Trophoblast cell (in vitro differentiated cells and primary cell): ENCODE measurements at places on chromosomes 5 and 9.

GRCh38 chr9:79928661-79929223 lies 357.0 kb downstream of the TLE4 start:
- DNase-seq: no peak

DNA sequence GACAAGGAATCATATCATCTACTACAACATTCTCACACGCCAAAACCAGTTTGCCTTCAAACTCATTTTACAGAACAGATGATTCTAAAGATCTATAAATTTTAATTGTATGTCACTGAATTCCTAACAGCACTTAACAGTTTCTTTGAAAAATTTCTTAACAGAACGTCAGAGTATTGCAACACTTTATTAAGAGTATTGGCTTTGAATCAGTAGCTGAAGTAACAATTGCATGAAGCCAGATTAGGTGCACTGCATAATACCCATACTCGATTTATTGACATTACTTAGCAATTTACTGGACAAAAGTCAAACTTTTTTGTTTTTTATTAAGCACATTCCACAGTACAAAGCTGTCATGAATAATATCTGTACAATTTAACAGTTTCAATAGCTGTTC lies 75.8 kb downstream of the SMIM23 start:
- DNase-seq: no peak

DNA sequence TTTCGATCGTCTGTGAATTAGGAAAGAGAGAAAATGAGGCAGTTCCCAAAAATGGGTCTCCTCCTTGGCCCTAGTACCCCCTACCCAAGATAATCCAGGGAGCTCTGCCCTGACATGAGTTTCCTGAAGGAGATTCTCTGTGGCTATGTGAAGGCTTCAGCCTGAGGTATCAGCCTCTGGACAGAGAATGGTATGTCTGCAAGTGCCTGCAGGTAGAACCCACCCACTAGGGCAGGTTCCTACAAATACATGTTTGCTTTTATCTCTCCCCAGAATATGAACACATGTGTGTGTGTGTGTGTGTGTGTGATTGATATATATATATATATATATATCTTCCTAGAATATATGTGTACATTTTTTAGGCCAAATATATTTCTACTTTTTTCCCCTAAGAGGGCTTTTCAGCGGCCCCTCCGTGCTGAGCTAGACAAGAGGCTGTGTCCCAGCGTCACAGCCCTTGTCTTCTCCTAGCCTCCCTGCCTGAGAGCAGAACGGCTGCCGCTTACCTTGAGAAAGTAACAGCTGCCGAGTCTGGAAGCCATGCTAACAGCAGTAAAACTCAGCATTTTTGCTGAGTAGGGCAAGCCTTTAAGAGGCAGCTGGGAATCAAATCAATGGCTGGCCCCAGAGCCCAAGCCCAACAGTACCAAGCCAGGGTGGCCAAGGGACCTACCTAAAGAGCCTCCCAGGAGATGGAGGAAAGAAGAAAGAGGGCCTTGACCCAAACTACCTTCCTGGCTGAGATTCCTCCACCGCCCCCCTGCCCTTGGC lies 2.1 kb downstream of the BRINP1 start:
- DNase-seq: no peak

DNA sequence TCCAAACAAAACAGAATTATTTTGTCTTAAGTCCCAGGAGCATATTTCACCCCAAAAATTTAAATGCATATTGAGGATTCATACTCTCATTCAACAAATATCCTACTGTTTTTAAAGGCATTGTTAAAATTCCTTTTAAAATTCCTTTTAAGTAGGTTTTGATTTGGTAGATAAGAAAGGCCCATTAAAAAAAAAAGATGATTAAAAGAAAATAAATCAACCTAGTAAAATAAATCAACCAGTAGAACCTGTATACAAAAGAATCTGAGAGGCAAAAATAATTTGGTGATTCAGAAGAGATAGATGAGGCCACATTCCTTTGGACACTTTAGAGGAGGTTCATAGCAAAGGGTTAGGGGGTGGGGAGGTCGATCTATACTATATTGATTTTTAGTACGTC lies 585.3 kb upstream of the TLE4 start:
- no peak for DNase-seq

DNA sequence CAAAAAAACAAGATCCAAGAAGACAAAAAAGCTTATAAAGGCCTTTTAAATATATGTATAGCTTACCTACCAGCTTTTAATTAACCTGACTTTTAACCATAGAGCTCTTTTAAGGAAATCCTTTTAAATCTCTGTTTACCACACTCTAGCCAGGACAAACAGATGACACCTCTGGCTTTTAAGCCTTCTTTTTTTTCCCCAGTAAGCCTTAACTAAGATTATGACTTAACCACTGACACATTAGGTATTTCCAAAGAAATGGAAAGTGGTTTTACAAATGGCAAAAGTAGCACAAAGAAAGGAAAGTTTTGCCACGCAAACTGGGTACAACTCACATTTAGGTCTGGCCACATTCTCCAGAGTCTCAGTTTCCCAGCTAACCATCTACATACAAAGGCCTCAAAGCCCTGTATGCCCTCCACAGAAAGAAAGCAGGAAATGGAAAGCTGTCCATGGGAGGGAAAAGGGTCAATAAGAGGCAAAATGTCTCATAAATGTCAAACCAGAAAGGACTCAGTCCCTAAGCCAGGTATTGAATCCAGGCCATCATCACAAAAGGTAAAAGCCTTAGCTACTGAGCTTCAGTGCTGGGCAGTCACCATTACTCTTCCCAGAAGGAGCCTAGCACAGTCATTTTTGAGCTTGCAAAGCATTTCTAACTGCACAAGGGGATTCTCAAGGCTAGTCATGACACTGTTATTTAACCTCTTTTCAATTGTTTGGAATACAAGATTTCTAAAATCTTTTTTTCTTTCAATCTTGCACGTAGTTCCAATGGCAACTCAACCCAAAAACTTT lies 19.7 kb downstream of the TMEM161B start:
- no peak for DNase-seq

DNA sequence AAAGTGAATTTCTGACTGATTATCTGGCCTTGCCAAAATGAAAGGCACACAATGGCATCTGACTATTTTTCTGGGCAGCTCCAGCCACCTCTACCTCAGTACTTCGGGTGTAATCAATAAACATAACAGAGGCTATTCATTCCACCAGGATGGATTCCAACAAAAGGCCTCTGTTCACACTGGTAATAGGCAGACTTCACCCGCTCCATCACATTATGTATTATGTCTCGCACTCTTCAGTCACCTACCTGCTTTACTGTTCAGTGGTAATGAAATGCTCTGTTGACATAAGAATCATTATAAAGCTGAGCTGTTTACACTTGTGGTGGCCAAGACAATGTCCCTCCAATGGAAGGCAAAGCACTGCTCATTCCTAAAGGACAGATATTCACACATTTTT lies 1333.7 kb upstream of the WWC1 start:
- no peak for DNase-seq

- DNase-seq: peak; percentile 31
These were observed 84.6 kb downstream of the CEMIP2 start for GRCh38 chr9:71683598-71684235.

- DNase-seq: no peak
These were observed 33.9 kb upstream of the FOXB2 start for GRCh38 chr9:76985581-76985980.

DNA sequence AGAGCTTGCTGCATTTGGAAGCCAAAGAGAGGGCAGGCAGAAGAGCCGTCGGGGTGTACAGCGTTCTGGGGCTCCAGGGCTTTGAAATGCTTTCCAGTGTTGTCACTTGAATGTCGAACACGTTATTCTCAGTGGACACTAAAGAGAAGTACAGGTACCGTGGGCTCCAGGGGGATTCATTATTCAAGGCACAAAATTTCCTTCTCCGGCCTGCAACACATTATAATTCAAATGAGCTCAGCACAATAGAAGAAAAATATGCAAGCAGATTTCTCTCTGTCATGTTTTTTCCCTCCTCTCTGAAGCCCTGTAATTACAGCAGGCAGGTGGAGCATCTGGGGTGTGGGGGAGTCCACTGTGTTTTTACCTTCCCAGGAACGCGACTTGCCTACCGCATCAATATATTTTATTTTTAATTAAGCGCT lies 293.1 kb downstream of the ZSWIM6 start:
- DNase-seq: no peak

GRCh38 chr9:78035383-78035993 lies 3.9 kb upstream of the GNAQ start:
- DNase-seq: peak; percentile 53

GRCh38 chr9:22590336-22591033 lies 143.9 kb downstream of the DMRTA1 start:
- no peak for DNase-seq

DNA sequence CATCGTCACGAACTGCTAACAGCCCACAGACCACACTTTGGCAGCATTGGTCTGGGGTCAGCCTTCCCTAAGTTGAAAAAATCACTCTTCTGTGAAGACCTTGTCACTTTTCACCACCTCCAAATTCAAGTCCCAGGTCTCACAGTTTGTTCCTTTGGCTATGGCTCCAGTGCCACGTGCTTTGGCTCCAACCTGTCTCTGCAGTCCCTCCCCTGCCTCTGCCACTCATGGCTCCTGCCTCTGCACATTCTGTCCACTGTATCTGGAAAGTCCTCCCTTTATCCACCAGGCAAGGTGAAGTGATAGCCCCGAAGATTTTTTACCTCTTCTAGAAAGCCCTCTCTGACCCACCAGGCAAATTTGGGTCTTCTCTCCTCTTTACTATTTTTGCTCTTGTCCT lies 5.3 kb downstream of the CKMT2 start:
- DNase-seq: no peak

GRCh38 chr5:94086194-94086593 lies 344.8 kb upstream of the POU5F2 start:
- DNase-seq: peak; percentile 31

- DNase-seq: peak; percentile 58
These were observed 516 bp downstream of the MAST4 start for GRCh38 chr5:66596636-66597182.
